Panc1 (cell line): ENCODE measurements at places on chromosomes 12 and 14.
A peak's percentile ranks its signal among the peaks of the same experiment; 100 is the strongest.

- DNase-seq = no peak
These were observed 13.0 kb downstream of the CIPC start for GRCh38 chr14:77111021-77111420.

DNA sequence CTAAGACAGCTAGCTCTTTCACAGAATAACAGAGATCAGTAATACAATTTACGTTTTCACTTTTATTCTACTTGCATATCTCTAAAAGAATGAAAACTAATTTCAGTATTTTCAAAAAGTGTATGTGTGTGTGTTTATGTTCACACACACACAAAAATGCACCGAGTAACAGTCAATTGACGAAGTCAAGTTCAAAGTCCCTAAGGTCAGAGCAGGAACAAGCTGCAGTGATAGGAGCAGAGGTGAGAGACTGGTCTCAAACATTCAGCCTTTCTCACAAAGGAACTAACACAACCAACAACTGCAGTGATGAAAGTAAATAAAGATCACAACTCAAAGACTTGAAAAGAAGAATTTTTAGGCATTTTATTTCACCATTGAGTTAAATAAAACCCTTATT is 429.7 kb downstream of the C12orf50 start:
- no peak for DNase-seq

GRCh38 chr12:77835969-77836368 is 5.3 kb downstream of the NAV3 start:
- DNase-seq = no peak

GRCh38 chr12:113005762-113006161 is 27.4 kb downstream of the OAS2 start:
- no peak for DNase-seq

GRCh38 chr12:113230315-113231234 is 9.3 kb downstream of the TPCN1 start:
- DNase-seq = no peak

DNA sequence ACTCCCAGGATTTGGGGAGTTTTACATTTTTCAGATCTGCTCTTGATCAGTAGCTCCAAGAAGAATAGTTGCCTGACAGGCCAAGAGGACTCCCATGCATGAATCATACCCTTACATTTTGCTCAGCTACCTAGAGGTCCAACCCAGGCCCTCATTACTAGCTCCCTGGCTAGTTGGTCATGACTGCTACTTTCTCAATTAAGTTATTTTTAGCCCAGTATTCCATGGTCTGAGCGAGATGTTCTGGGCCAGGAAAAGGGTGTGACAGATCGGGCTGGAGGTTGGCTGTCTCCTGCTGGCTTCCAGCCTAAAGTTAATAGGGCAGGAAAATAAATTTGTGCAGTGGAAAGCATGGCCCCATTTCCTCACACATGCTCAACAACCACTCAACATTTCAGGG is 379.2 kb downstream of the GRIN2B start:
- no peak for DNase-seq

DNA sequence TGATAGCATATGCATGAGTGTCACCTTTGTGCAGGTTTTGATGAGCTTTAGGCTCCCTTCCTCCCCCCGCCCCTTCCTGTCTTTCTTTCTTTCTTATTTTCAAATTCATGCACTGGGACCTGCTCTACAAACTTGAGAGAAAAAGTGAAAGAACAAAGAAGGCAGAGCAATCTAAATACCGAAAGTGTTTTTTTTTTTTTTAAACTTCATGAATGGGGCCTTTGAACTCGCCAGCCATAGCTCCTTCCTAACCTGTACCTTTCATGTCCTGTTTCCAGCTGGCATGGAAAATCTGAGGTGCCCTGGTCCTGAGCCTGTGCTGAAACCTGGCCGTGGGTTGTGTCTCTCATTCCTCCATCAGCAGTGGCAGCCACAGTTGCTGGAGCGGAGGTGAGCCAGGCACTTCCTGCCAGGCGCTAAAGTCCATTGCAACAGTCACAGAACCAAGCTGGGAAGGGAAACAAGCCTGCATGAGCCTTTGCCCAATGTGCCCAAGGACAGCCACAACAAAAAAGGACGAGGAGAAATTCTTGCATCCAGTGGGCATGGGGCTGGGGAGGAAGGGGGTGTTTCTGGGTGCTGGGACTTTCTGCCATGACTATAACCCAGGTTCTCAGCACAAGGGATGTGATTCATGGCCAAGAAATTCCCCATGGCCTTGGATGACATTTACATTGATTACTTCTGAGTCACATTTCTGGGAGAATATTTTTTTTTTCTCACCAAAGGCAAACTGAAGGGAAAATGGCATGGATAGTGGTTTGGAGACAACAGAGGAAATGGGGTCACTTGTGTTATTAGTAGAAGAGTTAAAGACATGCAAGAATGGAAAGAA is 102.7 kb downstream of the TMEM30B start:
- peak; percentile 72 for DNase-seq

DNA sequence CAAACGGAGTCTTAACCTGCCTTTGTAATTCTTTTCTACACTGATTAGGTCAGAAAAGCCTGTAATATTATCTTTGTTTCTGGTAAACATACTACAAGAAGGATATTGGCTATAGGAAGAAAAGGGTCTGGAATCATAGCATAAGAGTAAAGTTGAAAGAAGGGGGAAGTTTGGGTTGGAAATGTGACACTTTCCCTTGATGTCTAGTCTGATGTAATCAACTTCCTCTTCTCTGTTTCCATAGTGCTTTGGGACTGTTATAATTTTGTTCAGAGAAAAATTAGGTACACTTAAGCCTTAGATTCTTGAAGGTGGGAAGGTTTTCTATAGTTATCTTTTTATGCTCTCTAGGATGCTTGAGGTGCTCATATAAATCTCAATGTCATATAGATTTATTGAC is 322.2 kb downstream of the AEBP2 start:
- no peak for DNase-seq

- no peak for DNase-seq
These were observed 66.2 kb downstream of the MARK3 start for GRCh38 chr14:103451401-103451800.

DNA sequence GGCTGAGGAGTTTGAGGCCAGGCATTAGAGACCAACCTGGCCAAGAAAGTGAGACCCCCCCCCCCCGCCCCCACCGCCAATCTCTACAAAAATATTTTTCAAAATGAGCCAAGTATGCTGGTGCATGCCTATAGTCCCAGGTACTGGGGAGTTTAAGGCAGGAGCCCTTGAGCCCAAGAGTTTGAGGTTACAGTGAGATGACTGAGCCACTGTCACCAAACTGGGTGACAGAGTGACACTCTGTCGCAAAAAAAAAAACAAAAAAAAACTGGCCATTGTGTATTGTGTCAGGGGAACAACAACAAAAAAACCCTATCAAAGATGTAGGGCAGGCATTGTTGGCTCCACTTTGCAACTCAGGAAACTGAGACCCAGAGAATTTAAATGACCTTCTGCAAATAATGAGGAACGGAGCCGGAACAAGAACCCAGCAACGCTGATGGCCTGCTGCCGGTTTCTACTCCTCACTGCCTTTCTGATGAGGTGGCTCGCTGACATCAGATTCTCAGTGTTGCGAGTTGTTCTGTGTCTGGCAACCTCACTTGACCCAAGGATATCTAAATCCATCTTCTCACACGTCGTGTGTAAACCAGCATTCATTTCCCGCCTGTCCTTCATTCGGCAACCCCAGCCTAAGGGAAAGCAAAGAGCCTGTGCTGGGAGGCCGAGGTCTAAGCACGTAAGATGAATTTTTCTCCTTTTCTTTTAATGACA is 195.2 kb upstream of the CRY1 start:
- no peak for DNase-seq

DNA sequence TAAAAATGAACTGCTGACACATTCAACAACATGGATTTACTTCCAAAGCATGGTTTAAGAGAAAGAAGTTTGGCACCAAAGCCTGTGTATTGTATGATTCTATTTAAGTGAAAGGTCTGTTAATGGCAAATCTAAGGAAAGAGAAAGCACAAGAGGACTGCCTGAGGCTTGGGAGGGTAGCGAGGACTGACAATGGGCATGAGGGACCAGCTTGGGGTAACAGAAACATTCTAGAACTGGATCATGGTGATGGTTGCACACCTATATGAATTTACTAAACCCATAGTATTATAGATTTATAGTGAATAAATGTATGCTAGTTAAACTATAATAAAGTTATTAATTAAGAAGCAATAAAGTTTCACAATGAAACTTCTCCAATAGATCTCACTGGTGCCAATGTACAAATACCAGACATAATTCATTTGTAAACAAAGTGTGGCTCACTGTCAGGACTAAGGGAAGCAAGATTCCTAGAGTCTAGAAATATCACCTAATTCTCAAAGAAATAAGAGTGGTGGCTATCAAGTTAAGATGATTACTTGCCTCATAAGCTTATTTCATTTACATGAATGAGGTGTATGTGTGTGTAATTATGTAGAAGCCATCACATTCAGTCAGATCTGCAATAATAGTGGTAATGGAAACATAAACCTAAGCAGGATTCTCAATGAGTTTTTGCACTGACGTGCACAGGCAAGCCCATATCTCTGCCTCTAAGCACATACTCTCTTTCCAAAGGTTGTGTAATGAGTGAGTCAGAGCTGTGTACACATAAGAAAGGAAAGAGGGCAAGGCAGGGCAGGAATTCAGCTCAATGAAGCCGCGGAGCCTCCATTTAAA is 353.4 kb downstream of the KCNH5 start:
- DNase-seq = peak; percentile 74

DNA sequence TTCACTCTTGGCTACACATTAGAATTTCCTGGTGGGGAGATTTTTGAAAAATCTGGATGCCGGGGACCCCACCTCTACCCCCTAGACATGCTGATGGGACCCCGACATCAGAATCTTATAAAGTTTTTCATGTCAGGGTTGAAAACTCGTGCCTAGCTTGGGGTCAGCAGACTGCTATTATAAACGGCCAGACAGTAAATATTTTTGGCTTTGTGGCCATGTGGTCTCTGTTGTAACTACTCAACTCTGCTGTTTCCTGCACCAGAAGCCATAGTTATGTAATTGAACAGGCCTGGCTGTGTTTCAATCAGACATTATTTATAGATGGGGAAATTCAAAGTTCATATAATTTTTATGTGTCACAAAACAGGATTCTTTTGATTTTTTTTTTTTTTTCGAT is 41.6 kb downstream of the ACACB start:
- DNase-seq = no peak

DNA sequence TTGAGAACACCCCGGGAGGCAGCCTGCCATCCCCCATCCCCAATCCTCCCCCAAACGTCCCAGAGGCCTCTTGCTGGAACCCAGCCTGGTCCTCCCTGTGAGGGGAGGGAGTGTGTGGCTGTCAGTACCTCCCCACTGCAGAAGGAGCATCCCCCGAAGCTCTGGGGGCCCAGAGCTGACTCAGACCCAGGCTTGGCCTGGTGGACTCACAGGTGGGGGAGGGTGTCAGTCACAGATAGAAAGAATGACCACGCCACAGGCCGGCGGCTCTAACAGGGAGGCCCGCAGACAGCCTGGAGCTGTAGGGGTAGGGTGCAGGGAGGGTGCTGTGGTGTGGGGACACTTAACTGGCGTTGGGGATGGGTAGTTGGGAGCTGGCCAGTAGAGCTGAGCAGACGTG is 5.3 kb downstream of the HHIPL1 start:
- DNase-seq = no peak

GRCh38 chr14:76056128-76056527 is 70.6 kb downstream of the IFT43 start:
- DNase-seq = no peak

GRCh38 chr12:54428050-54429013 is 9.3 kb upstream of the ITGA5 start:
- no peak for DNase-seq

DNA sequence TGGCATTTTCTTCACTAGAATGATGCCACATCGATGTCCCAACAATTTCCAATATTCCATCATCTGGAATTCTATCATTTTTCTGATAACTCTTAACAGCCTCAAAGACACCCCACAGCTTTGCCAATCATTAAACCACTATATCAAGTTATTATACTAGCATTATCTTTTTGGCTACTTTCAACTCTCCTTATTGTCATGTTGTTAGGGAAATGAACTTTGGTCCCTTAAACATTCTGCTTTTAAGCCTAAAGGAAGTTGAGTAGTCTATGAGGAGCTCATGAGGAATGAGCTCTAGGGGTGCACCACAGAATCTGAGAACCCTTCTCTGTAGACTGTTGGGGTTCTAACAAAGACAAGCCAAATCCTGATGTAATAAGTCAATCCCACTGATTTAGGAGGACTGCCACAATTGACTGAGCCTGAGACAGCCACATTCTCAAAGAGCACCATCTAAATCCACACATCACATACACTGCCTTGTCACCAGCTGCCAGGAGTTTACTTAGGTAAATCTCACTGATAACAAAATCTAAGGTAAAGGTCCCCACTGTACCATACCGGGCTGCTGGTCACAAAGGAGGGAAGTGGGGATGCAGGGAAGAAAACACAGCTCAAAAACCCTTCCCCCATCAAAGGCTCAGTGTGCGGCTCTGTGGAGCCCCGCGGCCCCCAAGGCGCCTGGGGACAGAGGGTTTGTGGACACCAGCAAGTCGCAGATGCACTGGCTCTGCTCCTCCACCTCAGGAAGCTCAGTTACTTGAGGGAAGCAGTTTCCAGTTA is 58.2 kb downstream of the SETD3 start:
- no peak for DNase-seq

GRCh38 chr12:89845767-89846166 is 137.1 kb upstream of the ATP2B1 start:
- DNase-seq = no peak

DNA sequence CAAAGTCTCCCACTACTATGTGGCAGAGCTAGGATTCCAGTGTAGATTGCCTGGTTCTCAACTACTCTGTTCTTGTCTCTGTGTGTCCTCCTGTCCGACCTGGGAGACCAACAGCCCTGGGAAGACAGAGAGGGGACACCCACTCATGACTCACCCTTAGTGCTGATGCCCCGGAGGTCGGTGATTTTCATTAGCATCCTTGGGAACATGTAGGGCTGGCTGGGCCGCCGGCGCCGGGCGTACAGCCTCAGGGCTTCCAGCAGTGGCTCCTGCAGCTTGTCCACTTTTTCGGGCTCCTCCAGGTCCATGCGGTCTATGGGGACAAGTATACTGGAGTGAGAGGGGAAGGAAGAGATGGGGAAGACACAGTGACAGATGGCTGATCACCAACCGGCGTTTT is 5.9 kb upstream of the ITGB7 start:
- DNase-seq = no peak
